SW 1271 (cell line): ENCODE measurements at places on chromosomes 7 and 10.

DNA sequence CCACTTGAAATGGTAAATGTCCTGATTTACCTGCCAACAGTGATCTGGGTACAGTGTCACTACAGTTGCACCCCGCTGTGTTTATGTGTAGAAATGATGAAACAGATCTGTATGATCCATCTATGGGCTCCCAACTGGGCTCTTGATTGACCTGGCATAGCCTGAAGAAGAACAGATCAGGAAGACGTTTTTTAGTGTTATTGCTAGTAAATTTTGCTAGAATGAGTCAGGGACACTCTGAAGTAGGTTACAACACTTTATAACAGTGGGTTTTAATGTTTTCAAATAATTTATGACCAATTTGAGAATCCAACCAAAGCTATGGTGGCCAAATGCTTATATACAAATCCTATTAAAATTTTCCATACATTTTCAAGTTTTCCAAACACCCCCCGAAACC is 110.3 kb downstream of the DKK1 start:
- no peak for DNase-seq

- no peak for DNase-seq
These were observed 16.2 kb downstream of the PKD1L1 start for GRCh38 chr7:47932016-47932415.

DNA sequence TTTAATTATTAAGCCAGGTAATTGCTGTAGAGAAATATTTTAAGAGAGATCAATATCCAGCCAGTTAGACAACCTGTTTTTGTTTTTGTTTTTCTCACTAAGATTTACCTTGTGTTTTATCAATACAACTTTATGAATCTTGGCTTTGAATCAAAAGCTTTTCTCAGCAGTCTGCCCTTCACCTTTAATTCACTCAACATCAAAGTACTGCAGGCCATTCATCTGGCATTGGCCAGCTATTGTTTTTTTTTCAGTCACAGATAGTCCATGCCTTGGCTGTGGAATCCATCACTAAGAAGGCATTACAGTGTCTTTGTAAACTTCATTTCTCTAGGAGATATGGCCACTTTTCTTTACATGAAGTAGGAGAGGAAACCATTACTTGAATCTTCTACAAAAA is 20.2 kb downstream of the SGCE start:
- DNase-seq, result no peak

DNA sequence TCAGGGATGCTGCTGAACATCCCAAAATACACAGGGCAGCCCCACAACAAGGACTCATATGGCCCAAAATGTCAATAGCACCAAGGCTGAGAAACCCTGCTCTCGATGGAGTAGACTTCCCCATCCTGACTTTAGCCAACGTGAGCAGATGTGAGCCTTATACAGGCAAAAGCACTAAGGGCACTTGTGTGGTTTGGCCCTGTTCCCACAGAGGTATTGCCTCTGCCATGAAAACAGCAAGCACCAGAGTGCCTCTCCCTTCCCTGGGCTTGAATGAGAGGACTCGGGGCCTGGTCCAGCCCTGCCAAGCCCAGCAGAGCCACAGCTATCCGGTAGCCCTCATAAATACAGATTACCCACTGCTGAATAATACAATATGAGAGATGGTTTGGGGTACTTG is 47.5 kb downstream of the ACSM6 start:
- DNase-seq, result no peak

- DNase-seq, result no peak
These were observed 83.5 kb upstream of the CUX1 start for GRCh38 chr7:101733713-101734475.

GRCh38 chr10:57035310-57035709 is 674.3 kb upstream of the ZWINT start:
- no peak for DNase-seq

DNA sequence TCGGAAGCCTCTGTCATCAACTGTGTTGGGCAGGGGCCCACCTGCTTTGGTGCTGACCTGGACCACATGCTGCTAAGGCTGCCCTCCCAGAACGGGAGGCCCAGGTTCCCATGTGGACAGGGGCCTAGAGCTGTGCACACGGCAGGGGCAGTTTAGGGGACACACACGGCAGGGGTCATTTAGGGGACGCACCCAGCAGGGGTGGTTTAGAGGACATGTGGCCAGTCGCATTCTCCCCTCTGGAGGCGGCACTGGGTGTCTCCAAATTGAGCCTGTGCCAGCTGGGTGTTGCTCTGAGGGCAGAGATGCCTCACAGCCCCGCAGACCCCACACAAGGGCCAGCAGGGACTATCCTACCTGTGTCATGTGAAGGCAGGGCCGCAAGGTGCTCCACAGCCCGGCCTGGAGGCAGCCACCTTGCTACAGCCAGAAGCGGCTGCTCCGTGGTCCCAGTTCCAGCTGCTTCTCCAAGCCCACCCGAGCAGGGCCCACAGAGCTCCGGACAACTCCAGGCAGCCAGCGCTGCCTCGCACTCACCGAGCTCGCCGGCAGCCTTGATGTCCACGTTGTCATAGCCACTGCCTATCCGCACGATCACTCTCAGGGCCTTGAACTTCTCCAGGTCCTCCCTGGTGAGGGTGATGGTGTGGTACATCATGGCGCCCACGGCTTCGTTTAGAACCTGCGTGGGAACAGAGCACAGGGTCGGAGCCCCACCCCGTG is 60.7 kb downstream of the ZRANB1 start:
- no peak for DNase-seq

GRCh38 chr10:81865581-81865980 is 9.4 kb upstream of the NRG3 start:
- no peak for DNase-seq

DNA sequence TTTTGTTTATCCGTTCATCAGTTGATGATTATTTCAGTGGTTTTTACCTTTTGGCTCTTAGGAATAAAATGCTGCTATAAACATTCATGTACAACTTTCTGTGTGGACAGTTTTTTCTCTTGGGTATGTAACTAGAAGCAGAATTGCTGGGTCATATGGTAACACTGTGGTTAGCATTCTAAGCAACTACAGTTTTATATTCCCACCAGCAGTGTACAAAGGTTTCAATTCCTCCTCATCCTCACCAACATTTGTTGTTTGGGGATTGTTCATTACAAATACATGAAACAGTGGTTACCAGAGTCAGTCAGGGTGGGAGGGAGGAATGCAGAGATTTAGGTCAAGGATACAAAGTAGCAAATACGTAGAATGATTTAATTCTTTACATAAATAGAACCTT is 97.0 kb downstream of the NPSR1 start:
- no peak for DNase-seq

DNA sequence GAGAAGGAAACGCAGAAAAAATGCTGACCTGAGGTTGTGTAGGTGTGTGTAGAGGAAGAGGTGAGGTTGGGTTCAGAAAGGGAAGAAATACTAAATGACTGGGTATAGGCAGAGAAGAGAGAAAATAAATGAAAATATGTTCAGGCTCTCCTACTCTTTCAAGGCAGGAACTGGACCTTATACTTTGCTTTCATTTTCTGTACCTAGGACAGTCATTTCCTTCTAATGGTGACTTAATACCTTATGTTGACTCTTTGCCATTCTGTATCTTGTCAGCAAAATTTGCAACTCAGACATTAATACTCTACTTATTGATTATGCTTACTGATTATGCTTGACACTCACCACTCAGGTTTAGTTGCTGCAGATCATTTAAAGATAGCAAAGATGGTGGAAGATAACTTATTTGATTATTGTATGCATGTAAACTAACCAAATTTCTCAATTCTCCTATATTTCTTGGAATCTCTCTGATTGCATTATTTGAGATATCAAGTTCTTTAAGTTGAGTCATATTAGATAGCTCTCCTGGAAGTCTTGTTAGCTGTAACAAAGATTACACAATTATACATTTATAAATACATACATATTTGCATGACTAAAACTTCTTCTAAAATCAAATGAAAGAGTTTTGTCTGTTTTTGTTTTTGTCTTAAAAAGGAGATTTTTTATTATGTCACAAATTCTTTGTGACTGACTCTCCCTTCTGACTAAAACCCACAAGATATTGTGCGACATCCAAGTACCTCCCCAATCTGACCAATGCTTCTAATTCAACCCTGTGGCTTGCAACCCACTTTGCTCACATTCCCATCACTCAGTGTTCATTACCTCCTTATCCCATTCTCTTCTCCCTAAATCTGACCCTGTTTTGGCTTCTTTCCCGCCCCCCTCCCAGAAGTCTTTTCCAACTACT is 20.0 kb downstream of the LRRD1 start:
- no peak for DNase-seq

DNA sequence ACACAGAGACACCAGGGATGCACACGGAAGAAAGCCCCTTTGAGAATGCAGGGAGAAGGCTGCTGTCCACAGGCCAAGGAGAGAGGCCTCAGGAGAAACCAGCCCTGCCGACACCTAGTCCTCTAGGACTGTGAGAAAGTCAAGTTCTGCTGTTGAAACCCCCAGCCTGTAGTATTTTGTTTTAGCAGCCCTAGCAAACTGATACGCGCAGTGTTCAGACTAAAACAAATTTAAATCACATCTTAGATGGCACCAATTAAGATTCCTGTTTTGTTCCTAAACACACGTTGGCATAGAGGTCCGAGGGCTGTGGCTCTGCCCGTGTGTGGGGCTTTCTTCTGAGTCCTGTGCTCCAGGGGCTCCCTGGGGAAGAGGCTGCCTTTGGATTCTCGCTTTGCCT is 21.7 kb downstream of the LMTK2 start:
- DNase-seq, result no peak

- no peak for DNase-seq
These were observed 10.8 kb upstream of the GALNT11 start for GRCh38 chr7:152014722-152015121.

GRCh38 chr10:69574571-69574978 is 1.4 kb upstream of the NEUROG3 start:
- DNase-seq, result no peak
